Stimulated activated CD8-positive, alpha-beta memory T cell treated with anti-CD3 and anti-CD28 coated beads, Interleukin-2, amount 100 ng/mL, for 48 hours (primary cell): ENCODE measurements at places on chromosomes 5 and 9.

- no peak for DNase-seq
Measured at GRCh38 chr9:134651226-134651905, 9.8 kb downstream of the COL5A1 start.

DNA sequence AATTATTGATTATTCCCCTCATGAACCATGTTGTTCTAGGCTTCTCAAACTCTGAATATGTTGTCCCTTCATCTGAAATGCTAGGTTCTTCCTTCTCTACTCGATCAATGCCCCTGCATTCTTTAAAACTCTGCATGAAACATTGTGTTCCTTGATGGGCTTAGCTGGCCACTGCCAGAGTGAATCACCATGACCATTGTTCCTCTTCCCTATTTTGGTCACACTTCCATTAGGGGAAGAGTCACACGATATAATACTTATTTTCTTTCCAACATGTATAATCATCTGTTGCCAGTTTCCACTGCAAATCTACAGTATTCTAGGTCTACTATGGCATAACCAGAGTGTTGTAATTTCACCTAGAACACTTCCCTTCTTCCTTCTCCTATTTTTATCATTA lies 247.9 kb downstream of the TRPM3 start:
- DNase-seq: no peak

GRCh38 chr9:130694205-130694604 lies 625 bp downstream of the EXOSC2 start:
- DNase-seq: no peak

DNA sequence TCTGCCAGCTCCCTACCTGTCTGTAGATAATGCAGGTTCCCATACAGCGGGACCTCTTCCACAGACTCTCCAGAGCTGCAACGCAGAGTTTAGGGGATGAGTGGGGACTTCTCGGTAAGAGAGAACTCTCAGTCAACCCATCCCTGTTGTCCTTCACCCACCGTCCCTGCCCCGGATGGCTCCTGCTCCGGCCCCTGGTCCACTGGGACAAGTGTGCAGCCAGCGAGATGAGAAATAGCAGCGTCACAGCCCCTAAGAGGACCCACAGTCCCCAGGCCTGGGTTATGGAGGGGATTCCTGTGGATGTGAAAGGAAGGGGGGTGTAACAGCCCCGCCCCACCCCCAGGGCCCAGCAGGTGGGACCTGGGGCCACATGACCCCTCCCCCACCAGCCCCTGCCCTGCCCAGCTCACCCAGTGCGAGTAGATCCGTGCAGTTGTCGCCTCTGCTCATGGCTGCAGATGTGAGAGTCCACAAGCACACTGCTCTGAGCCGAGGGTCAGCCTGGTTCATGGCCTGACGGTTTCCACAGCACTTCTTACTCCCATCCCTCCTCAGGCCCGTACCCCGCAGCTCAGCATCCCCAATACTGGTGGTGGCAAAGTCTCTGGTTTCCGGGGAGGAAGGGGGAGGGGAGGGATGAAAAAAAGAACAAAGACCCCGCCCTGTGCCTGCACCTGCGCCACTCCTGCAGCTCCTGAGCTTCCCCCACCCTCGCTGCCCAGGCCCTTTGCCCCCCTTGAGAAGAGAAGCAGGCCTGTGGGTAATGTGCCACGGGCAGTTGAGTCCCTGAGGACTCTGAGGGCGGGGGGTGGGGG lies at the start of gene SIT1:
Gene SIT1, minus strand, starts transcription at position 591 of the 818 bp plus-strand sequence. Its CDS starts 78 bp downstream, at position 513.
- DNase-seq: no peak

GRCh38 chr5:37918424-37918823 lies 78.6 kb upstream of the GDNF start:
- DNase-seq: no peak
